HCEC 1CT (cell line): ENCODE measurements at places on chromosomes 12 and 14.

DNA sequence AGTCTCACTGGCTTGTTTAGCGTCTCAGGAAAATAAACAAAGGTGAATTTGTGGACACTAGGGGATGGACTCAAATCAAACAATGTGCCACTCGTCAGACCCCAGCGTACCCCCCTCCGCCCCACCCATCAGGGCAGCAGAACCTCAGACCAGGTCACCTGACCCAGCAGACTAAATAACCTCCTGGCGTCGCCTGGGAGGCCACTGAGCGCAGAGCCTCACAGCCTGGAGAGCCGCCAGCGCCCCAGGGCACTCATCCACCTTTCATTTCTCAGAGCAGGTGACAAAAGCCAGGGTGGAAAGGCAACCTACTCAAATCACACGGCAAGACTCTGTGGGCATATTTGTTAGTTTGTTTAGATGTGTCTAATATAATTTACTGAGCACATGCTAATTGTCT, 100.9 kb downstream of the DICER1 start:
- DNase-seq: no peak

- DNase-seq: no peak
Measured at GRCh38 chr14:32039401-32040030, 37.6 kb upstream of the ARHGAP5 start.

GRCh38 chr14:49934646-49935045, 41.8 kb downstream of the ARF6 start:
- DNase-seq: no peak

DNA sequence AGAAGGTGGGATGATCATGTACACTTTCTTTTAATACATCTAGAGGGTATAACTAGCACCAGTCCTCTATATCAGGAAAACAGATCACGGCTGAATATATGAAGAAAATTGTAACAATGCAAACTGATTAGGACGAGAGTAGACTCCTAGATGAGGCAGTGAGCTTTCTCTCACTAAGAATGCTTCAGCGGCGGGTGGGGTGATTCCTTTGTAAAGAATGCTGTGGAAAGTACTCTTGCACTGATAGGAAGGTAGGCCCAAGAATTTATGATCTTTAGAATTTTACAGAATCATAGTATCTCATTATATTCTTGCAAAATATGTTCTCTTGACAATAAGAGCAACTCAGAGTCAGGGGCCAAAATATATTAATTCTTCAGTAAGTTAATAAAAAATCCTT, 133.0 kb downstream of the LMNTD1 start:
- no peak for DNase-seq

- DNase-seq: no peak
Measured at GRCh38 chr12:23945249-23945648, 4.2 kb downstream of the SOX5 start.

DNA sequence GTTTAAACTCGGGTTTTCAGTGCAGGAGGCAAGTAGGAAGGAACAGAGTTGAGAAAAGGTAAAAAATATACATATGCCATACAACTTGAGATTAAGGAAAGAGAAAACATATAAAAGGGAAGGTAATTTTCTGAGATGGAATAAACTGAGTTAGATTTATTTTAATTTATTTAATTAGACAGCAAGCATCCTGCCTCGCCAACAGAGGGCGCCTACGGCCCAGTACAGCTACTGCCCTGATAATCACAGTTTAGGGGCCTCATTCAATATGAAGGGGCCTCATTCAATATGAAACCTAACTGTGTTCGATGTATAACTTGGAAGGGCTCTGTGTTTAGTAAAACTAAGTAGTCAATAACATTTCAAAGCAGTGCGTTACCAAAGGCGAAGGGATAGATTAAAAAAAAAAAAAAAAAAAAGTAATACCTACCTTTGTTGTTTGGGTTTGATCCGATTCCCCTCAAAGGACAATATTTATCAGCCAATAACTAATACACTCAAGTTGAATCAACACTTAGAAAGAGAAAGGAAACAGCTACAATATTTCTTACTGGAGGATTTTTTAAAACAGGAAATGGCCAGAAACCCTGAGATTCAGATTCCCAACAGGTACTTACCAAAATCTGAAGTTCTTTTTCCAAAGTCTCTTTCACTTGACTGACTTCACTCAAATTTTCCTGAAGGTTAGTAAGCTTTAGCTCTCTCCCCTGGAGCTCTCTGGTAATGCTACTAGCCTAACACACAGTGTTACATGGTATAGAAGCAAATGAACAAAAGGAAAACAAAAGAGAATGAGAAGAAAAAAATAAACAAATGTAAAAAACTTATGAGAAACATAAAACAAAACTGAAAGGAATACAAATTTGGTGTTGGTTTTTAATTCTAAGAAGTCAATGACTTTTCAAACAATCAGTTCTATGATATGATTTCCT, 70.0 kb upstream of the VPS33A start:
- peak; percentile 22 for DNase-seq

GRCh38 chr14:42172304-42172703, 565.6 kb downstream of the LRFN5 start:
- DNase-seq: no peak

GRCh38 chr14:58150243-58150805, 1.7 kb downstream of the ARMH4 start:
- DNase-seq: no peak

- no peak for DNase-seq
Measured at GRCh38 chr12:132662901-132663755, 24.0 kb downstream of the POLE start.

DNA sequence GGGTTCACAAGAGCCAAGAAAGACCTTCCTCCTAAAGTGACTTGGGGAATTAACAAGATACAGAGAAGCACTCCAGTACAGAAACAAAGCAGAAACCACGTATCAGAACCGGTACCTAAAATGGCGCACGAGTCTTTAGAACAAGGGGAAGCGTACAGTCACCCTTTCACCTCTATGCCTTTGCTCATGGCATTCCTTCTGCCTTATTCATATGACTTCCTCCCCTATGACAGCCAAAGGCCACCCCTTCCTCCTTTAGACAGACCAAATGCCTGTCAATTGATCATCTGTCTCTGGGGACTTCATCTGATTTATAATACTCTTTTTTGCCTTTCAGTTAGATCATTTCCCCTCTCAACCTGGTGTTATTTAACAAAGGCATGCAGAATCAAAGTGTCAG, 89.5 kb upstream of the OSBPL8 start:
- no peak for DNase-seq

DNA sequence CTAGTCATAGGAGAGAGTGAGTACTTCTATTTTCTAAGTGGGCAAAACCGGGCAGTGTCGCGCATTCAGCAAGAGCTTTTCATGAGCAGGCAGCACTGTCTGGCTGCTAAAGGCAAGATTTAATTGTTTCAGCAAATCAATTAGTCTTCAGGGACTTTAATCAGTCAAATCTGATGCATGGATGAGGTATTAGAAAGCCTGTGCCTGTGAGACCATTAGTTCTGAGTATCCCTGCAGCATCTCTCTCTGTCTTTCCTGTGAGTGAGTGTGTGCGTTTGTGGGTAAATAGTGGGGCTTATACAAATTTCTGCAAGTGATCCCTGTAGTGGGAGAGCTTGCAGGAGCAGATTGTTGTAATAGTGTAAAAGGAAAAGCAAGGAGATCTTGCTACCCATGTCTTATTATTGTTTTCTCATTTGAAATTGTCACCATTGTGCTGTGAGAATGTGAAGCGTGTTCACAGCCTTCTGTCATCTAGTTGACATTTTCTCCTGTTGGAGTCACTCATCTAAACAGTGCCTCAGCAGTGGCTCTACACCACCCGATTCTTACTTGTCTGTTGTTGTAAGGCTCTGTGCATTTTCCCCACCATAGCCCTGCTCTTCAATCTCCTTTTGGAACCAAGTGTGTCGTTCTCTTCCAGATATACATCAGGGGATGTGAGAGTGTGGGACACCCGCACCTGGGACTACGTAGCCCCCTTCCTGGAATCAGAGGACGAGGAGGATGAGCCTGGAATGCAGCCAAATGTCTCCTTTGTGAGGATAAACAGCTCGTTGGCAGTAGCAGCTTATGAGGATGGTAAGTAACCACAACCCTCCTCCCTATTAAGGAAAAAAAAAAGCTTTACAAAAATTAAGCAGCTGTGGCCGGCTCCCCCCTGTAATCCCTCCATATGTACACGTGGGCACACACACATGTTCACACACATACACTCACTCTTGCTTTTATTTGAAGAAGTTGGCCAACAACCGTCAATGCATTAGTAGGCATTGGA, 53.6 kb downstream of the FBXW8 start:
- DNase-seq: no peak

- DNase-seq: no peak
Measured at GRCh38 chr12:58189030-58189429, 247.7 kb downstream of the ATP23 start.
